ENCODE measurements at places on chromosomes 13 and 19. TPM values are rescaled to one million over a fixed set of nuclear protein-coding genes. Genes with fewer than 3 reads are reported as not detected.

Gene POSTN
- total RNA-seq = not detected

- peaks cover 13% of the 10 kb centered on the region for H3K27me3 ChIP-seq
- H3K27ac ChIP-seq = no peak overlapping the region
- no peak overlapping the region for H3K4me3 ChIP-seq
- H3K4me1 ChIP-seq = no peaks in the 10 kb centered on the region
- DNase-seq = no peak
These were observed 77.2 kb downstream of the TBC1D4 start for GRCh38 chr13:75404726-75405125.

- peaks cover 58% of the 10 kb centered on the region for H3K36me3 ChIP-seq
- DNase-seq = no peak
- H3K27ac ChIP-seq = peak overlapping the region; percentile 85
- H3K4me1 ChIP-seq = peaks cover 27% of the 10 kb centered on the region
These were observed 700 bp downstream of the ZNF816 start for GRCh38 chr19:52961981-52962380.

- H3K27me3 ChIP-seq = no peaks in the 10 kb centered on the region
- peak; percentile 17 for DNase-seq
- no peaks in the 10 kb centered on the region for H3K4me1 ChIP-seq
- H3K4me3 ChIP-seq = no peak overlapping the region
- H3K27ac ChIP-seq = no peak overlapping the region
These were observed 322.8 kb upstream of the EDNRB start for GRCh38 chr13:78241278-78241919.

- peaks cover 6% of the 10 kb centered on the region for H3K27me3 ChIP-seq
- H3K4me3 ChIP-seq = no peak overlapping the region
- H3K4me1 ChIP-seq = no peaks in the 10 kb centered on the region
These were observed 14.3 kb upstream of the SBK3 start for GRCh38 chr19:55559684-55560083.

All from activated CD4-positive, alpha-beta memory T cell treated with anti-CD3 and anti-CD28 coated beads, Interleukin-2, amount 10 ng/mL, durations not matched to agents 7 days and 5 days (primary cell).